Fibroblast of gingiva (primary cell): ENCODE measurements at places on chromosomes 4 and X.

DNA sequence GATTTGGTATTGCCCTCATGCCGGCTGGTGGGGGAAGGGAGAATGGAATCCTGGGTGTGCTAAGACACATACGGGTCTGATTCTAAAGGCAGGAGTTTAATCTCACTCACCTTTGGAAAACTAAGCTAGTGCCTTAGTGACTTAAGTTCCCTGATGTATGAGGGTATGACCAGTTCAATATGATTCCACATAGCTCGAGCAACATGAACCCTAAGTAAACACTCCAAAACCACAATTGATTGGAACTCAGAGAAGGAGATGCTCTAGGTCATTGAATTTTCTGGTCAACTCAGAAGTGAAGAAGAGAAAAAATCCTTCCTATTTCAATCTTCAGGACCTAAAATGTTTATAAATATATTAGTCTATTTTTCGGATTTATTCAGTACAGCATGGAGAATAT lies 420.1 kb upstream of the INTU start:
- peak; percentile 45 for DNase-seq

DNA sequence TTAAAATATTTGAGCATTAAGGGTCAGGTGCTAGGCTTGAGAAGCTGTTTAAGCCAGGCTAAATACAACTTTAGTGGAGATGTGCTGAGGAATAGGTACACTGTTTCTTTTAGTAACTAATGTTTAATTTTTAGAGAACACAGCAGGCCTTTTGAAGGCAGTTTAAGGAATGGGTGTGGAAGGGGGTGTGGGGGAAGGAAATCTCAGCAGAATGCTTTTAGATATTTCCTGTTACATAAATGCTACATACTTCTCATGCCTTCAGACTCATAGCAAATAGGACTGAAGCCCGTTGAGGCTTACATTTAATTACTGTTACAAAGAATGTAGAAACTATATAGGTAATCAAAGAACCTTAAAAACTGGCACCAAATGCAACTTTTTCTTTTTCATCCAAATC lies 66.3 kb downstream of the WWC2 start:
- DNase-seq, result peak; percentile 19

DNA sequence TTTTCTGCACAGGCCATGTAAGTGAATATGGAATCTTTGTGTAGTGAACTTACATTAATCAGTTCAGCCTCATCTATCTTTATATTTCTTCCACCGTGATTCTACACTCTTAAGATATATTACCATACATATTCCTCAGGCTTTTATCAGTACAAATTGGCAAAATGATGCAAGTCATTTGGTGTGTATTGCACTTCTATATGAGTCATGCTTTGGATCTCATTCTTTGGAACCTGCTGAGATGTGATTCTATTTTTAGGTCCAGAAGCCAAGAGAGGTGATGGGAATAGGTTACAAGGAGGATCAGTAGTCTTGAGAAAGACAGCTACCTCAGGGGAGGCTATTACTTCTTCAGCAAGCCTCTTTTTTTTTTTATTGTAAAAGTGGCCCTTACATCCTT lies 204.4 kb downstream of the ZNF330 start:
- DNase-seq, result peak; percentile 61

GRCh38 chr4:129314781-129315180 lies 218.8 kb downstream of the C4orf33 start:
- no peak for DNase-seq

DNA sequence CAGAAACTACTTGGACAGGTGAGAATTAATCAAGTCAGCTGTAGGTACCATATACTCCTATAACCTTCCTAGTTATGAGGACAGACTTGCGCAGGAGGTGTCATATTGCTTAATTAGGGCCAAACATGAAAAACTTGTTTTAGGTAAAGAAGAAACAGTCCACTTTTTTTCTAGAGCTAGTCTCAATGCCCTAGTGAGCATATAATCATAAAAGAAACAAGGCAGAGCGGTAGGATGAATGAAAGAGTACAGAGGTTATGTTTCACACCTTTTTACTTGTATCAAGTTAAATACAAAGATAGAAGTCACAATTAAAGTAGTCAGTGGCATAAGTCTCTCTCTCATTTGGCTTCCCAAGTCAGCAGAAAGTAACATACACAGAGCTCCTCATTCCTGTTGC lies 88.9 kb downstream of the RPS6KA6 start:
- no peak for DNase-seq

GRCh38 chr4:2324891-2325290 lies 63.0 kb upstream of the MXD4 start:
- peak; percentile 64 for DNase-seq

GRCh38 chrX:65933085-65933589 lies 106.7 kb downstream of the VSIG4 start:
- no peak for DNase-seq

DNA sequence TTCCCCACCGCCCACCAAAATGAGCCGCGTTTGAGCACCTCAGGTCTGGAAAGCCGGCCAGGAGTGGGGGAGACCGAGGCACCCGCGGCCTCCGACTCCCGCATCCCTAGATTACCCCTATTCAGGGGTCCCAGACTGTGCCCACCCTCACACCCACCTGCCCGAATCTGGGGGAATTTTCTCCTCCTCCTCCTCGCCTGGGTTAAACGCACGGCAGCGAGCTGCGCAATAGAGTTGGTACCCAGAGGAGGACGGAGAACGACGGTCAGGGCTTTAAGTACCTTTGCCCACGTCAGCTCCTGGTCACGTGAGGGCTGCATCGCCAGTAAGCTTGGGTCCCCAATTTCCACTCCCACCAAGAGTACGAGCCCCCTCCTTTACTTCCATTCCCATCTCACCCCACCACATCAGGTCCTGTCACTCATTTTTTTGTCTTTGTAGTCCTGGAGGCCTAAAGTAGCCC lies at the start of gene ARMCX2:
TSS of gene ARMCX2 (minus strand) at position 250 of the 463 bp plus-strand sequence. CDS start 2,262 bp downstream, outside the sequence.
- DNase-seq, result peak; percentile 69

DNA sequence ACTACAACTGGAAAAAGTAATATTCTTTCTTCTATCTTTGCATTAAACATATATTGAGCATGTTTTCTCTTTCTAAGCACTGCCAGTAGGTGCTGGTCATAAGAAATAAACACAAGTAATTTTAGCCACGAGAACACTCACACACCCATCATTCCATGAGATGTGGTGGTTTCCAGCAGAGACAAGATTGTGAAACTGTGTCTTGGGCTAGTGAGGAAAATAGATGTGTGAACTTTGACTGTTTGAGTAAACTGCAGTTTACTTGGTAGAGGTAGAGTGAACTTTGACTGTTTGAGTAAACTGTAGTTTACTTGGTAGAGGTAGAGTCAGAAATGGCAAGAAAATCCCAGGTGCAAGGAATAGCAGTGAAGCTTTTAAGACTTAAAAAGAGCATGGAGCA lies 300.9 kb upstream of the HS3ST1 start:
- peak; percentile 28 for DNase-seq

DNA sequence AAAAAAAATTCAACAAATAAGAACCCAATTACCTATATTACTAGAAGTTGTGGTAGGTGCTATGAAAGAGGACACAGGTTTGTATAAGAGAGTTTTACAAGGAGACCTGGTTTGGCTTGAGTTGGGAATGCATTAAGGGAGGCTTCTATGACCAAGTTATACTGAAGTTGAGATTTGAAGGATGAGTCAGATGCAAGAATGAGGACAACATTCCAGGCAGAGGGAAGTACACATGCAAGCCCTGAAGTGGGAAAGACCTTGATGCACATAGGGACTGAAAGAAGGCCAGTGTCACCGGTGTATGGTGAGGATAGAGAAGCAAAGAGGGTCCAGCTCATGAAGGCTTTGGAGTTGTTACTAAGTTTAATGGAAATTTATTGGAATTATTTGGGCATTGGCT lies 52.2 kb downstream of the ANK2 start:
- no peak for DNase-seq

GRCh38 chrX:78314561-78314960 lies 12.8 kb downstream of the CYSLTR1 start:
- DNase-seq, result no peak

GRCh38 chr4:15668566-15669435 lies 12.8 kb upstream of the FAM200B start:
- no peak for DNase-seq

GRCh38 chr4:151948351-151949016 lies 187.7 kb upstream of the GATB start:
- peak; percentile 26 for DNase-seq

DNA sequence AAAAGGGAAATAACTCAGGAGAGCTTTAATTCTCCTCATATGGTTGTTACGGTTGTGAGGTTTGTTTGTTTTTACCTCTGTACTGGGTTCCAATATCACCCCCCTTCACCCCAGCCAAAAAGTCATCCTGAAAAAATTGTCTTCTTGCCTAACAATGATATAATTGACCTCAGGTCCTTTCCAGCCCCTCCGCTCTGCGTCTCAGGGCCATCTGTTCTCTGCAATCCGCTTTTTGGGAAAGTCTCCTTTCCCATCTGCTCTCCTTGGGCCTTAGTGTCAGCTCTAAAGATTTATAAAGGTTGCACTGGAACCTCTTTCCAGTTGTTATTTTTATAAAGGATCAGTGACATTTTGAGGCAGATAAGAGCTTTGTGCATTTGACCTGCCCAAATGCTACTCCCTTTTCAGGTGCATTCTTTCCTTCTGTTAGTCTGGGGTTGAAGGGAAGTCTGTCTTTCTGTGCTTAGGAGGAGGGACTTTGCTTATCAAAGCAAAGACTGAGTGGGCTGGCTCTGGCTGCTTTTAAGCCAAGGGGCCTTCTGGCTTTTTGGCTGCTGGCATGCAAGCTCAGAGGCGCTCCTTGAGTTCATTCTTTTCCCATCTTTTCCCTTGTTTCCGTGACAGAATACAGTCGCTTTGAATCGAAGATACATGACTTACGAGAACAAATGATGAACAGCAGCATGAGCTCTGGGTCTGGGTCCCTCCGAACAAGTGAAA lies 34.1 kb downstream of the DLG3 start:
- no peak for DNase-seq
